Activated CD8-positive, alpha-beta memory T cell treated with anti-CD3 and anti-CD28 coated beads, Interleukin-2, amount 50 U/mL, for 4 hours (primary cell): ENCODE measurements at places on chromosomes 1 and 21.

DNA sequence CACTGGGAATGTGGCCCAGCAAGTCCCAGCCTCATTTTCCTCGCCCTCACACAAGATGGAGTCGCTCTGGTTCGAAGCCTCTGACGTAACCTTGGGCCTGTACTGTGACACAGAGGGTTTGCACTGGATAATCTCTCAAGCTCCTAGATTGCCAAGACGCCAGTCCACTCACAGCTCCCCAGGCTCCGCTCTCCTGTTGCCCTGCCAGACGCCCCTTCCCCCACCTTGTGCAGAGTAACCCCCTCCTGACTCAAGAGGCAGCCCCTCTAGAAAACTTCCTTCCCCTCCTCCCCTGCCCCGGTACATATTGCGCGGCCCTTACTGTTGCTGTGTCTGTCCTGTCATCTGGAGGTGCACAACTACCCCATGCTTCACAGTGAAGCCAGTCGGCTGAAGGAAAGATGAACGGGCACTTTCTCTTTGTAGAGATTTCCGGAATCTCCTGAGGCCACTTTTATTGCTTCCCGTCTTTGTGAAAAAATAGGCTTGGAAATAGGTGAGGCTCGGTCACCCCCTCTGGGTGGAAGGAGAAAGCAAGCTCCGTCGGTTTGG lies 981 bp upstream of the KIAA1614 start:
- no peak for DNase-seq

- no peak for DNase-seq
Measured at GRCh38 chr21:32687643-32688345, 40.0 kb downstream of the SYNJ1 start.

DNA sequence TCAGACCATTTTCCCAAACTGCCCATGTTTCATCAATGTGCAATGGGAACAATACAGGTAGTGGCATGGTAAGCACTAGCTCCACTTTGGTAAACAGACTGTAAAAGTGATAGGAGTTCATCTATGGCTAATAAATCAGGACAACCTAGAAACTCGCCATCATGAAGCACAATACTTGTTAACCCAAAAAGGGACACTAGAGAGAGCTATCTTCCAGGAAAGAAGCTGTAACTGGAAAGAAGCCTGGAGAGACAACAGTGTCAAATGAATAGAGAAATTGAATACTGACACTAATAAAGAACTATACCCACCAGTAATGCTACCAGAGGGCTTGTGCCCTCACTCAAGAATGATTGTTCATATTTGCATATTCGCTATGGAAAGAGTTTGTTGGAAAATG lies 164.7 kb upstream of the RGS18 start:
- DNase-seq: no peak

DNA sequence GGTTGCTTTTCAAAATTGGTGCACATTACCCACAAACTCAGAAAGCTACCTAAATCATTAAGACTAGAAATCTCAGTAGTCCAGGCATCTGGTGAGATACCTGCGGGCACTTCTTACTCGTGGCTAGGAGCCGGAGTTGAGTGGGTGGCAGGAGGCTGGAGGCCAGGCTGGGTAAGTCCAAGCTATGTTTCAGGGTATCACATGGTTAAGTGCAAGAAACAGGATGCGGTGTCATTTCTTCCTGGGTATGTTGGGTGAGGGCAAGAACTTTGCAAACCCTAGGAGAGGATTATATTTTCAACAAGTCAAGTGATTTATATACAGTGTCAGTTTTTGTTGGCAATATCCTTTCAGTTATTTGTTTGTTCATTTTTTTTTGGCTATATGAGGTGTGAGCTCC lies 41.0 kb downstream of the VANGL1 start:
- DNase-seq: no peak

GRCh38 chr1:173400387-173400995 lies 76.6 kb upstream of the PRDX6 start:
- DNase-seq: no peak

DNA sequence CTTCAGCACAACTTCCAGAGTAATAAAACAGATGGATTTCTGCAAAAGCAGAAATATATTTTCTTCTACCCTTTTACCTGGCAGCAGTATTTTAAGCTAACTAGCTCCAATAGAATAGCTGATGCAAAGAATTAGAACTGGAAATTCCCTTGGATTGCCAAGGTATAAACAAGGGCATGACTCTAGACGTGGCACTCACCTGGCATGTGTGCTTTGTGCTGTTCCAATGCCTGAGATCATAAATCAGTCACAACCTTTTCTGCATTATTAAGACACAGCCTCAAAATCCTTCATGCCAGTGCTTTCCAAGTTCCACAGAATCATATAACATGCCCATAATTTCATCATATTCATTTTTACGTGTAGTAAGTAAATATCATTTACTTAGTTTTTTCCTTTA lies 1048.7 kb downstream of the ADGRL2 start:
- no peak for DNase-seq

GRCh38 chr21:42552407-42553336 lies 39.0 kb downstream of the SLC37A1 start:
- DNase-seq: no peak

GRCh38 chr1:152972196-152972886 lies 1.9 kb downstream of the SPRR4 start:
- no peak for DNase-seq

DNA sequence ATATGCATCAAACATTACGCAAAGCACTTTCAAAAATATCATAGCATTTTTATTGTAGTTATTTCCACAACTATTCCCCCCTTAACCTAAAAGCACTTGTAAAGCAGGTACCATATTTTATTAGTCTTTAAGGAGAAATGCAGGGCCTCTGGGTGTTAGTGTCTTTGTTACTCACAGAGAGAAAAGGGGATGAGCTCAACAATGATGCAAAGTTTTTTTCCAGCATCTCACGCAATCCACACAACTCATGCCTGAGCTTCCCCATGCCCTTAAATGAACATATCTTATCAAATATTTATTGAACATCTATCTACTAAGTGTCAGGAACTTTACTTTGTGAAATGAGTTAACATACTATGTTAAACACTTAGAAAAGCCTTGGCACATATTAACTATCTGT lies 50.6 kb downstream of the BEND5 start:
- DNase-seq: no peak

DNA sequence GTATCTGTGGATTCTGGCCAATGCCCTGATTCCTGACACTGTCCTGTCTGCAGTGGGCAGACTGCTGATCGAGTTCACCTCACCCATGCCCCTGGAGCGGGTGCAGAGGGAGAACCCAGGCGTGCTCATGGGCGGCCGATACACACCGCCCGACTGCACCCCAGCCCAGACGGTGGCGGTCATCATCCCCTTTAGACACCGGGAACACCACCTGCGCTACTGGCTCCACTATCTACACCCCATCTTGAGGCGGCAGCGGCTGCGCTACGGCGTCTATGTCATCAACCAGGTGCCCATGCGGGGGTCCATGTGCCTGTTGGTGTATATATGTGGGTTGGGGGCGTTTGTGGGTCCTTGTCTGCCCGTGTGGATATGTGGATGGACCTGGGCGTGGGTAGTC lies 2.6 kb downstream of the B4GALT2 start:
- no peak for DNase-seq

GRCh38 chr1:116375148-116375886 lies 2.3 kb downstream of the ATP1A1 start:
- no peak for DNase-seq

- no peak for DNase-seq
Measured at GRCh38 chr1:211336161-211336560, 9.5 kb downstream of the TRAF5 start.

GRCh38 chr21:37711286-37711829 lies 204.9 kb downstream of the KCNJ6 start:
- no peak for DNase-seq

GRCh38 chr1:195105281-195105680 lies 1503.0 kb downstream of the KCNT2 start:
- no peak for DNase-seq

GRCh38 chr1:231091831-231092301 lies 51.8 kb upstream of the FAM89A start:
- peak; percentile 29 for DNase-seq

- no peak for DNase-seq
Measured at GRCh38 chr1:96130432-96130831, 591.2 kb upstream of the PTBP2 start.

DNA sequence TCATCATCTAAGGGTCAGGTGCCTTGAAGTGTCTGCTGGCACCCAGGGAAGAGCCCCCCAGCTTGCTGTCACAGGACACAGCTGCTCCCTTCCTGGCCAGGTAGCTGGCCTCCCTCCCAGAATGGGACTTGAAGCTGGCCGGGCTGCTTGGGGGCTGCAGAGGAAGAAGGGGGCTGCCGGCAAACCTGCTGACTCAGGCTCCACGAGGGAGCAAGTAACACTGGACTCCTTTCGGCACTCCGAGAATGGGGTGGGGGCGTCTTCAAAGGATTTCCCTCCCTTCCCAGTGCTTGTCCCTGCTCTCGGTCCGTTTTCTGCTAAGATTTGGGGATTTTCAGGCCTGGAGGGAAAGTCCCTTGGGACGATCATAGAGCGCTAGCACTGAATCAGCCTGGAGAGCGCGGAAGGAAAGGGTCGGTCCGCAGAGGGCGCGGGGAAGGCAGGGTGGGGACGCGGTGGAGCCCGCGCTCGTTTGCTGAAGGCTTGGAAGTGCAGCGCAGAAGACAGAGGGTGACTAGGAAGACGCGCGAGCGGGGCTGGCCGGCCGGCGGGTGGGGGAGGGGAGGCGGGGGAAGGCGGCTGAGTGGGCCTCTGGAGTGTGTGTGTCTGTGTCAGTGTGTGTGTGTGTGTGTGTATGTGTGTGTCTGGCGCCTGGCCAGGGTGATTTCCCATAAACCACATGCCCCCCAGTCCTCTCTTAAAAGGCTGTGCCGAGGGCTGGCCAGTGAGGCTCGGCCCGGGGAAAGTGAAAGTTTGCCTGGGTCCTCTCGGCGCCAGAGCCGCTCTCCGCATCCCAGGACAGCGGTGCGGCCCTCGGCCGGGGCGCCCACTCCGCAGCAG lies at the start of gene CSF1:
TSS of gene CSF1 (plus strand) at position 727 of the 840 bp plus-strand sequence. CDS start 175 bp downstream, outside the sequence.
- DNase-seq: peak; percentile 69

DNA sequence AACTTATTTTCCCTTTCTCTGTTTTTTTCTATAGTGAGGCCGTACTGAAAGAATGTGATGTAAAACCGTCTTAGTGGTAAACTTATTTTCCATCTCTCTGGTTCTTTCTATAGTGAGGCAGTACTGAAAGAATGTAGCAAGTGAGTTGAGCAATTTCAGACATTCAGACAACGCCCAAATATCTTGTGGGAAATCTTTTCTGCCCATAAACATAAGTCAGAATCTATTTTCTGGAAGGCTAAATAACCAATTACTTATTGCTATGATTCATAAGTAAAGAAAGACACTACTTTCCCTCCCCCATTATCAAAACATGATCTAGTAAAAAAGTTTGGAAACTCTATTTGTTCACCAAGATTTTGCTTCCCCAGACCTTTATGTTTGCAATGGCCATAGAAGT lies 18.8 kb upstream of the SCCPDH start:
- DNase-seq: no peak

- DNase-seq: no peak
Measured at GRCh38 chr1:38118976-38119375, 72.4 kb upstream of the POU3F1 start.

GRCh38 chr1:225896937-225897549 lies 8.1 kb upstream of the LEFTY1 start:
- DNase-seq: peak; percentile 46

DNA sequence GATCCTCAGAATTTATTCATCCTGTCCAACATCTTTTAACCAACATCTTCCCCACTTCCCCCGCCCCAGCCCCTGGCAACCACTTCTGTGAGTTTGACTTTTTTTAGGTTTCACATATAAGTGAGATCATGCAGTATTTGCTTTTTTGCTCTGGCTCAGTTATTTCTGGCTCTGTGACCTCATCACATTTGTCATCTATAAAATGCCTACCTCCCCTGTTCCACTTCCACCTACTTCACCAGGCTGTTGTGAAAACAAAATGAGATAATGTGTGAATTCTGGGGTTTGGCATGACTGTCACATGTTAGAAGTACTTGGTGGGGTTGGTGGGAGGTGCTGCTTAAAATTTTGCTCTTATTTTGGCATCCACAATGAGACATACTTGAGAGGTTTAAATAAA lies 18.4 kb downstream of the HHAT start:
- DNase-seq: no peak

- DNase-seq: no peak
Measured at GRCh38 chr1:112141923-112142322, 152.5 kb upstream of the KCND3 start.

DNA sequence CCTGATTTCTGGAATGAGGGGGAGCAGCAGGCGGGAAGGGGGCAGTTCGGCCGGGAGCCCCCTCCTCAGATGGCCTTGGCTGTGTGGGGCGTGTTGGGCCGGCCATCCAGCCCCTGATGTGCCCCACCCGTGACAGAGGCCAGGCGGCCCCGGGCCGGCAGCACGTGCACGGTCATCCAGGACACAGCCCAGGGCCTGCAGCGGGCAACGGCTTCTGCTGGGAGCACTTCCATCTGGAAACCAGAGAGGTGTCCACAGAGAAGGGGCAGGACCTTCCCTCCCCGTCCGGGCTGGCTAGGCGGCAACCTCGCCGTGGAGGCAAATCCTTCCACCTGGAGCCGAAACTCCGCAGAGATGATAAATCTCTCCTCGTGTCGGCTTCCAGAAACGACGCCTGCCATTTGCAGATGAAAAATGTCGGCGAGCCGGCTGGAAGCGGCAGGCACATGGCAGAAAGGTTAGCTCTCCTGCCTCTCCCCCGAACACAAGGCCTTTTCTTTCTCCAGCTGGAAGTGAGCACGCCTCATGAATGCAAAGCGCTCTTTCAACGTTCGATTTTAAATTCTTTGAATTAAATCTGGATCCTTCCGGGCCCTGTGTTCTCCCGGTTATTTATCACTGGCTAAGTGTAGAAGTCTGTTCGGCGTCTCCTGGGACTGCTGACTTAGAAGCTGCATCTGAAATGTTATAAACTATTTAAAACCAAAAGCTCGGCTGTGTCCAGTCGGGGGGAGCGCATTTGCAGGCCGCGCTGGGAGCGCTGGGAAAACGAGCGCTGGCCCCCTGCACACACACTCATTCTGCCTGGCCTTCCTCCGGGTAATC lies 9.4 kb upstream of the ACTRT2 start:
- peak; percentile 12 for DNase-seq

DNA sequence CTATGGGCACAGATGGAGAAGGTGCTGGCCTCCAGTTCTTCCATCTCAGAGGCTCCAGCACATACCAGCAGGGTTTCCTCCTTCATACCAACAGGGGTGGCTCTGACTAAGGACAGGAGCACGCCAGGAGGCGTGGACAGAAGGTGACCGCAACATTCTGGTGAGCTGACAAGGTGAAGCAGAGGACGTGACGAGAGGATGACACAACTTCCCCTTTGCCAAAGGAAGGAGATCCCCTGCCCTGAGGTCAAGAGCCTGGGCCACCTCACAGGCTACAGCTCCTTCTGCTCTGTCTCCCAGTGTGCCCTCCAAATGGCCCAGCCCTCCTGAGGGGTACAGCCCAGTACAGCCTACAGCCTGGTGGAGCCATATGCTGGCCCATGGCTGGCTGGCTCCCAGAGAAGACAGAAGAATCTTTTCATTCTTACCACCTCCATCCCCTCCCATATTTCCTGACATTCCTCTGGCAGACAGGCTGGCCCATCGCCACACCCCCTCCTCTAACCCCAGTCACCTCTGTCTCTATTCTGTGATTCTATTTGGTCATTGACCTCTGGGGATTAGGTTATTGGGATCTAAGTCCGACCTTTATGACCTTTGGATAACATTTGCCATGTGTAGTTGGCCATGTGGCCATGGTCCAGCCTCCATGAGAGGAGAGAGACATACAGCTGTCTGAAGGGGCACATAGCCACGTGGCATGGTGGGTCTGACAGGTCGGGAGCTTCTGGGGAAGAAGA lies 5.1 kb upstream of the LAMB3 start:
- DNase-seq: no peak
